ENCODE measurements at places on chromosomes 16 and 17. TPM values are rescaled to one million over a fixed set of nuclear protein-coding genes. Genes with fewer than 3 reads are reported as not detected.

- no peak for DNase-seq
Measured at GRCh38 chr16:25570131-25570530, 121.6 kb upstream of the HS3ST4 start.

- no peak for DNase-seq
Measured at GRCh38 chr17:43135454-43135819, 10.3 kb upstream of the BRCA1 start.

GRCh38 chr17:21330436-21331160 is 45.6 kb upstream of the KCNJ12 start:
- no peak for DNase-seq

DNA sequence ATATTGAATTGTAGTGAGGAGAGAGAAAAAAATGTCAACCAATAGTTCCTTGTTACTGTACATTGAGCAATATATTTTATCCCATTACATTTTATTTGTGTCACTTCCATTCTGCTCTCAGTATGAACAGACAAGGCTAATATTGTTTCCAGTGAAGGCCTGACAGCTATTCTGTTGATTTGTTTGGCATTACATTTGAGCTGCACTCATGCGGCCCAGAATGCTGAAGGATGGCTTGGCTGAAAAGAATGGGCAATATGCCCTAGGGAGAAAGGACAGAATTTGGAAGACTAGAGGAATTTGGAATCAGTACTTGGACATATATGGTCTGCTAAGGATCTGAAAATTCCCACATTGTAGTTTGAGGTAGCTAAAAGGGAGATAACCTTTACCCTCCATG is 1294.4 kb downstream of the CDH8 start:
- no peak for DNase-seq

GRCh38 chr16:68179196-68179795 is 56.6 kb downstream of the ESRP2 start:
- DNase-seq, result no peak

- DNase-seq, result no peak
Measured at GRCh38 chr16:68374246-68374805, 63.5 kb downstream of the PRMT7 start.

NPTX1 gene
- total RNA-seq, result 22.2 TPM
